ENCODE measurements at places on chromosomes 11 and 22. TPM values are rescaled to one million over a fixed set of nuclear protein-coding genes. Genes with fewer than 3 reads are reported as not detected.

DNA sequence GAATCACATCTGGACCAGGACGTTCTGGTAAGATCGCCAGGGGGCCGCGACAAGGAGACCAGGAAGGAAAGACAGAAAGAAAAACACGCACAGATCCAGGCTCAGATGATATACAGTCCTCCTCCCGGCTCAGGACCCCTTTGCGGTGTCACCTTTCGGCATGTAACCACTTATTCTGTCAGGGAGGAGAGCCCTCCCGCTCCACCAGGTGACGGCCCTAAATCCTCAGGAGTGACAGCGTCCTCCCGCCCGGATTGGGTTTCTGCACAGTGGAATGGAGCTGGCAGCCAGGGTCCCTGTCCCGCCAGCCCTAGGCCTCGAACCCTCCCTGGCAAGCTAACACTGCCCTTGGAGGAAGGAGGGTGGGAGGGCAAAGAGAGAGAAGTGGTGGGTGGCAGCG is 24.3 kb upstream of the KCNQ1OT1 start:
- DNase-seq = no peak

DNA sequence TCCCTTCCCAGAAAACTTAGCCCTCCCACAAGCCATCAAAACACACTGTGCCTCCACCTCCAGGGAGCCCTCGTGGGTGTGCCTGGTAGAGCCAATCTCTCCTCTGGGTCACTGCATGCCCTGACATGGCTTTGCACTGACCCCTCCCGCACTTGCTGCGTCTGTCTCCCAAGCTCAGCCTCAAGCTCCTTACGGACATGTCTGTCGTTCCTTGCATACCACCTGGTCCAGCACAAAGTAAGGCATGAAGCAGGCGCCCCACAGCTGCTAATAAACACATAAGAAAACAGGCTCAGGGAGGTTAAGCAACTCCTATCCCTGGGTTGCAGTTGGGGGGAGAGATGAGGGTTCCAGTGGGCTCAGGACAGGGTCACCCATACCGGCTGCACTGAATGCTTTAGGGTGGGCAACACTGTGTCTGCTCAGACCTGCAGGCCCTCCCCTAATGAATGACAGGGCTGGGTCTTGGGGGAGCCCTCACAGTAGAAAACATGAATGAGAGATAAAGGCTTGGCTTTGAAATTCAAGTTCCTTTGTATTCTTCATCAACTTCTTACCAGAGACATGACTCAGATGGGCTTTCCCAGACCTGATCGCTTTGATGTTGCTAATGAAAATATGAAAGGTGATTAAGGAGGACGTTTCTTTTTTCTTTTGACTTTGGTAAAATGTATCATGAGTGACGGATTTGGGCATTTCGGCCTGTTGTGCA is 38.0 kb downstream of the PHF21B start:
- no peak for DNase-seq

- no peak for DNase-seq
Measured at GRCh38 chr22:22974795-22975580, 87.4 kb downstream of the IGLL5 start.

DNA sequence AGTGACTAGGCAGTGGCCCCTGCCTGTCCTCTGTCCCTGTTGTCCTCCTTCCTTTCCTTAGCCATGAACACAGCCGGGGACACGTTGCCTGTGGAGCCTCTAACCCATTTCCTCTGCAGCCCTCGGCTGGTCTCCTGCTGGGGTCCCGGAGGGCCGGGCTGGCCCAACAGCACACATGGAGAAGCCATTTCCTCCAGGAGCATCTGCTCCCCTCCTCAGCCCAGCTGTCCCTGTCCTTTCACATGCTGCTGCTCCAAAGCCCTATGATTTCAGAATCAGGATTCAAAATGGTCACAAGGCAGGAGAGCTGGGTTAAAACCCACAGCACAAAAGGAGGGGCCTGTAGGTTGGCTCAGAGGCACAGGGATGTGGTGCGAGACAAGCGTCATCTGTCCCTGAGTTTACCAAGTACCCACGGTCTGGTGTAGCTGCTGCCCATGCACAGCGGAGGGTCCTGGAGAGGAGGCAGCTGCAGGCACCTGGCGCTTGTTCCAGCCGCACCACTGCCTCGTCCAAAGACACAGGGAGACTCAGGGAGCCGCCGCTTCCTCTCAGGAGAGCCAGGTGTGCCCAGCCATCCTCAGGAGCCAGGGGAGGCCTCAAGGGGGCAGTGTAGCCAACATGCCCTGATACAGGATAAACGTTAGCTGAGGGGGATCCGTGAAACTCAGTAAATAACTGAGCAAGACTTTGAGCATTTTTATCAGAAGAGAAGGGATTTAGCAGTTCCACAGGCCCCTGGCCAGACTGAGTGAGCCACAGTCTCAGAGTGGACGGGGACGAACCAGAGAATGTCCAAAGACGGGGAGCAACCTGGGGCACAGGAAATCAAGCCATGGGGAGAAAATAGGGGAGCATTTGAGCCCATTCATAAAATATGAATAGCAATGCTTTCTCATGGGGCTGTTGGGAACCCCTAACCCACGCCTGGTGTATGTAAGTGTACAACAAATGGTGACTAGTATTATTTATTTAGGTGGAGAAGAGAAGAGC is 3.9 kb upstream of the VSIG10L2 start:
- peak; percentile 73 for DNase-seq

- no peak for DNase-seq
Measured at GRCh38 chr11:2837651-2838050, 47.9 kb downstream of the CDKN1C start.

SMIM38 gene
- total RNA-seq = 0.77 TPM

MPPED1 gene
- total RNA-seq = not detected

OR4C16 gene
- total RNA-seq = not detected
